Prostate gland (tissue), 2 donors: ENCODE measurements at places on chromosomes 1 and 21. TPM values are rescaled to one million over a fixed set of nuclear protein-coding genes. Genes with fewer than 3 reads are reported as not detected.

- DNase-seq = no peak
Measured at GRCh38 chr1:214187933-214188332, 93.0 kb upstream of the SMYD2 start.

DNA sequence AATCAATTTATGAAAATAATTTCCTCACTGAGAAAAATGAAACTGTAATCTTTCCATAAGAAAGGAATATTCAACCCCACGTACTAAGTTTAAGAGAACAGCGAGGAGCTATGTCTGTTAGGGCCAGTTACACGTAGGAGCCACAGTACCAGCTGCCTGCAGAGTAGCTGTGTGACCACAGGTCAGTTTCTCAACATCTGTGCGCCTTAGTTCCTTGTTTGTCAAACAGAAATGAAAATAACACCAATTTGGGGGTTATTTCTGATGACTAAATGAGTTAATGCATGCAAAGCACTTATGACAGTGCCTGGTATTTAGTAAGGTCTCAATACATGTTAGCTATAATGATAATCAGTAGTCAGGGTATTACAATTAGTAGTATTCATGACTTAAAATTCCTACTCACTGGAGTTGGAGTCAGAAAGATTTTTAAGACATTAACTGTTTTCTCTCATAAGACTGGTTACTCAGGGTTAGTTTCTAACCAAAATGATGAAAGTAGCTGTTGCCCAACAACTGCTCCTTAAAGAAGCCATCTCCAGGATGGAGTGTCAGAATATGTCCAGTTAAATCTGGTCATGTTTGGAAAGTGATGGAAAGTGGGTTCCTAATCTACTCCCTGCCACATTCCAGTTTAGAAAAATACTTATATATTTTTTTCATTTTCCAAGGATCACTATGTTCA is 85.8 kb upstream of the ZNF648 start:
- no peak for DNase-seq

DNA sequence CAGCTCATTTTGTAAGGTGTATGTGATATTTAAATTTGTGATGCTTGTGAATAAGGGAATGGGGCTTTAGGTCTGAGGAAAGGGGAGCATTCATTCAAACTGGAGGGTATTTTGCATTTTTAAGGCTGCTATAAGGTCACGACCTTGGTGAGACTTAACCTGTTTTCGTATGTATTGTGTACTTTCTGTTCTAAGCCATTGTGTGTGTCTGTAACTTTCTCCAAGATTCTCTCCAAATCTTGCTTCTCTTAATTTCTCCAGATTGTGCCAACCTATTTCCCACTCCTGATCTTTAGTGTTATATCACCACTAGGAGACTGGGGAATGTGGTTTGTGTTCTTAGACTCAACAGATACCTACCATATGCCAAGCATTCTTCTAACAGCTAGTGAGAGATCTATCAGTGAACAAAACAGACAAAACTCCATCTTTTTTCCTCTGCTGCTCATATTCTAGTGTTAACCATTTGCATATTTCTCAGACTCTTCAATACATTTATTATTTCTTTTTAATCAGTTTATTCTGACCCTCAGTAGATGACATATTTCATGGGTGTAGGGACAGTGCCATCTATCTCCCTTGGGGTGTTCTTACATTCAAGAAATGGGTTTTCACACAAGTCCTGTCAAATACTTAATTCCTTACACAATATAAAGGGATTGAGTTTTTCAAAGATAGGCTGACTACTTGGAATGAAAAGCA is 27.5 kb downstream of the ATP1B1 start:
- no peak for DNase-seq

DNA sequence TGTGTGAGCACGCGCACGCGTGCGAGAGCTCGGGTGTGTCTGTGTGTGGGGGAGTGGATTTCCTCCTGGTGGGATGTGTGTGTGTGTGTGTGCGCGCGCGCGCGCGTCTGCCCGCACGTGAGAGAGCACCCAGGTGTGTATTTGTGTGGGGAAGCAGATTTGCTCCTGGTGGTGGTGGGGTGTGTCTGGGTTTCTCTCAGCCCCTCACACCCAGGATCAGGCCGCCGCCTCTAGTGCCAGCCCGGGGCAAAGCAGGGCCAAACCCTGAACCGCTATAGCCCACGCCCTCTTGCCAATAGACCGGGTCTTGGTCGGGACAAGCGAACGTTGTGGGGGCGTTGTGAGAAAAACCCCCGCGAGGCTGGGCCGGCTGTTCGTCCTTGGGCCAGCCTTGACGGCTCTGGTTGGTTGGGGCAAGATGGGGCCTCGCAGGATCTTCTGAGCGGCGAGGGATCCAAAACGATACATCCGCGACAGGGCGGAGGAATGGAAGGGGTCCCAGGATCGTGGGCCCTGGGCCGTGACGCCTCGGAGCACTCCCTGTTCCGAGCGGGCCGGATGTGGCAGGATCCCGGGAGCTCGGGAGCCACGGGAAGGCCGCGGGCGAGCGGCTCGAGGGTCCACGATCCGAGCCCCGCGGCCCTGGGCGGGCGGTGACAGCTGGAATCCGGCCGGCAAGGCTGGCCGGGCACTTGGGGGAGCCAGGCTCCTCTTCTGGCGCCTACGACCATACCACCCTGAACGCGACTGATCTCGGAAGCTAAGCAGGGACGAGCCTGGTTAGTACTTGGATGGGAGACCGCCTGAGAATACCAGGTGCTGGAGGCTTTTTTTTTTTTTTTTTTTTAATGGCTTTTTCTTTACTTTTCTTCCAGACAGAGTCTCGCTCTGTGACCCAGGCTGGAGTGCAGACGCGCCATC is 68.2 kb downstream of the RNF187 start:
- no peak for DNase-seq

PLEKHA6 gene
- 49.3 TPM for total RNA-seq
